Fibroblast of gingiva (primary cell): ENCODE measurements at places on chromosomes 3 and 15.

- DNase-seq: no peak
Observed at GRCh38 chr3:100333970-100334487, 528 bp upstream of the NIT2 start.

GRCh38 chr3:102410616-102411015 lies 24.2 kb upstream of the ZPLD1 start:
- DNase-seq: no peak

DNA sequence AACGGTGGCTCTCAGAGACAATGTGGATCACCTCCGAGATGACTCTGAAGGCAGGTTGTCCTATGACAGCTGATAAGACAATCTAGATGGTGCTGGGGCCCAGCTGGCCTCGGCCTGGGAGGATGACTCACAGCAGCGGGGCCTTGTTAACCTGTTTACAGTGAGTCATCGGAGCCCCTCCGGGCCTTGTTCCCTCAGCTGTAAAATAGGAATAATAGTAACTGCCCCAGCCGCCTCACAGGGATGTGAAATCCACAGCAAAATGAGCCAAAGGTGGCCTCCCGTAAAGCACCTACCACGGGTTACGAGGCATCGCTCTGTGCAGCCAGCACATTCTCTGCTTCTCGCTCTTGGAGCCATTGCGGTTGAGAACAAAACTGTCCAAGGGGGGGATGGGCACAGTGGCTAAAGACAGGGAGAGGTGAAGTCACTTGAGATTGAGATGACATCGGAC lies 88.6 kb upstream of the RASGRF1 start:
- no peak for DNase-seq

- DNase-seq: peak; percentile 73
Observed at GRCh38 chr3:172516318-172517214, 6.7 kb downstream of the TNFSF10 start.

DNA sequence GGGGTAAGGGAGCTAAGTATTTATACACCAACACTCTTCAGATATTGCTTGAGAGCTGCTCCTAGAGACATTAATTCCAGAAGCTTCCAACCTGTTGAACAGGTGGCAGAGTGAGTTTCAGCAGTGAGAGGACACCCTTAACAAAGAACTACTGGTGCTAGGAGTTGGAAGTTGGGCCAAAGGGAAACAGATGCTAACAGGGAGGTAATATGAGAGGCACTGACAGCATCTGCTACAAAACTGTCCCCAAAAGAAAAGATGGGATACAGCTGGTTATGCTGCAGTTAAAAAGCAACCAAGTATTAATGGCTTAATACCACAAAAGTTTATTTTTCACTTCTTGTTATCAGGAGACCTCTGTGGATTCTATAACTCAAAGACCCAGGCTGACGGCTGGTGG lies 104.5 kb upstream of the SATB1 start:
- DNase-seq: no peak

GRCh38 chr3:40324621-40325020 lies 15.1 kb downstream of the EIF1B start:
- no peak for DNase-seq

GRCh38 chr3:155443815-155444214 lies 150.3 kb upstream of the STRIT1 start:
- DNase-seq: no peak

DNA sequence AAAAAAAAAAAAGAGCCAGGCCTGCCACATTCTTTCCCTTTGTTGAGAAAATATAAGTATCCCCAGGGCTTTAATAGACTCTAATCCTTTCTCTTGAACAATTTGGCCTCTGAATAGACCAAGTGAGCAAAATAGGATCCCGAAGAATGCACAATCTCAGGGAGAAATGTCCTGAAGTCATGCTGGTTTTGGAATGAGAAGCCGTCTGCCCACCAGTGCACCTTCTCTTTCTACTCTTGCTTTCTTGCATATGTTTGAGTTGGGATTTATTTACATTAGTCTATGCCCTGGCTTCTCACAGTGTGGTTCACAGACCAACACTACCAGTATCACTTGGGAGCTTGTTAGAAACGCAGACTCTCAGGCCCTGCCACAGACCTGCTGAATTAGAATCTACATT lies 153.0 kb downstream of the ZNF621 start:
- DNase-seq: no peak

GRCh38 chr3:109242187-109242523 lies 74.2 kb downstream of the DPPA2 start:
- DNase-seq: no peak

DNA sequence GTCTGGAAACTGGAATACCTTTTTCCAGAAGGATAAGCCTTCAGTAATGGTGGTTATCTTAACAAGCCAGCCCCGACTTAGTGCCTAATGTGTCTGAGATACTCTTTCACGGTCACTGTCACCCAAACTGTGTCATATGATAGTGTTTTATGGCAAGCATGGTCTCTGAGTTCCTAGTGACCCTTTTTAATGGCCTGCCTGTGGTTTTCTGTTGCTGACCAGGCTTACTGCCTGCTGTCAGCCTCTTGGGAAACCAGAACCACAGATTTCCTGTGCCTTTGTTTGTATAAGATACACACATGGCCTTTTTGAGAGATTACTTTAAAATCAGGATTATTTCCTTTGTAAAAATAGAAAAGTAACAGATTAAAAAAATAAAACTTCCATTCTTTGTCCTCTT lies 22.4 kb downstream of the HPS3 start:
- peak; percentile 42 for DNase-seq

DNA sequence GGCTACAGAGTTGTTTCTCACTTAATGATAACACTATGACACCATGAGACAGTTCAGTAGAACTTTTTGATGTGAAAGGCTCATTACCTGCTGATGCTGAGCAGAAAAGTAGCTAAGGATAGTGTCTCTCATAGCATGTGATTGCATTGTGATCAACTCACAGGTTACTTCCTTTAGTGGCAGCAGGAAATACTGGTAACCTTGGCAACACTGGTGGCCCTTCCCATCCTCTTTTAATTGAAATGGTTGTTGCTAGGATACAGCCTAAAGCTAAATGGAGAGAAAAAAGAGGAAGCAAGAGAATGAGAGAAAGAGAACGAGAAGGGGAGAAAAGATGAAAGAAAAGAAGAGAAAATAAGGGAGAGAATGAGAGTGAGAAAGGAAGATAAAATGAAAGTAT lies 204.7 kb upstream of the GAP43 start:
- no peak for DNase-seq

DNA sequence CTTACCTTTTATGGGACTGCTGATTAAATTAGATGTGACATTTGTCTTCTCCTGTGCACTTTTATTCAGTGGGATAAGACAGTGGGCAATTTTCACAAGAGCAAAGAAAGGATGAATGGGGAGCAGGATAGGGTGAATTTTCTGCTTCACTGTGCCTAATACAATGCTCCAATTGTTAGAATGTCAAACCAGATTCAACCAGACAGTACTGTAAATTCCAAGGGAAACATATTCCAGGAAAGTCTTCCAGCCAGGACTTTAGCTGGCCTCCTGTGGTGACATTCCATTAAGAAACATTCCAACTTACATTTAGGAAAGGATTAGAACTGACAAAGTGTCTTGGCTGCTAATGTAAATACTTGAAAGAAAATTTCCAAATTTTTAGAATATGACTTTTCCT lies 100.1 kb upstream of the PROK2 start:
- DNase-seq: no peak

GRCh38 chr3:4809922-4810321 lies 169.3 kb upstream of the BHLHE40 start:
- no peak for DNase-seq

DNA sequence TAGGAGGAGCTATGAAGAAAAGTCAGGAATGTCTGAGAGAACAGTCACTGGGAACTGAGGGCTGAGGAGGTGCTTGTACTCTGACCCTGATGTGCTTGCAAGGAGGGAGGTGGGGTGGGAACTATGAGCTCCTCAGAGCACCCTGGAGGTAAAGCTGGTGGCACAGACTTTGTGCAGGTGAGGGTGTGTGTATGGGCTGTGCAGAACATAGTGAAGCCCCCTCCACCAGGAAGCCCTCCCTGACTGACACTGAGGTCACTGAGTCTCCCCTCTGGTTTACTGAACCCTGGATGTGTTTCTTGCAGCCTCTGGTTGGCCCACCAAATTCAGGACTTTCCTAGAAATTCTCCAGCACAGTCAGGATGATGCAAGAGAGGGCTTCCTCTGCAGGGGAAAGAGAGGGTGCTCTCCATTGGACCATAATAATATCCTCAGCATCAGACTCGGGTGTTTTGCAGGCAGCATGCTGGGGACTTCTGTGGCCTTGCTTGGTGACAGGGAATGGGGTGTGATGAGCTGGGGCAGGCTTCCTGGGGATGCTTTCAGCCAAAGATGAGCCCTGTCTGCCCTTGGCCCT lies 1.5 kb upstream of the ISLR start:
- no peak for DNase-seq

GRCh38 chr3:172106989-172107388 lies 67.6 kb downstream of the FNDC3B start:
- DNase-seq: no peak

DNA sequence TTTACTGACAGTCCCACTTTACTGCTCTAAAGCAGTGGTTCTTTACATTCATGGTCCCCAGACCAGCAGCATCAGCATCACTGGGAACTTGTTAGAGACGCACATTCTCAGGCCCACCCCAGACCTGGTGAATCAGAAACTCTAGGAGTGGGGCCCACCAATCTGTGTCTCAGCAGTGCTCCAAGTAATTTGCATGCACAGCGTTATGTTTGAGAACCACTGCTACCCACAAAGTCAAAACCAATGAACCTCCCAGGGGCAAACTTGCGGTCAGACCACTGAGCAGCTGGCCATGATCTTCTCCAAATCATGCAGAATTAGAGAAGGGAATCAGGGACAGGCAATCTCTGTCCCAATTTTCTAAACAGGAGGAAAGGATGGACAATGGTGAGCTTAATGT lies 58.5 kb downstream of the ST8SIA2 start:
- DNase-seq: no peak

DNA sequence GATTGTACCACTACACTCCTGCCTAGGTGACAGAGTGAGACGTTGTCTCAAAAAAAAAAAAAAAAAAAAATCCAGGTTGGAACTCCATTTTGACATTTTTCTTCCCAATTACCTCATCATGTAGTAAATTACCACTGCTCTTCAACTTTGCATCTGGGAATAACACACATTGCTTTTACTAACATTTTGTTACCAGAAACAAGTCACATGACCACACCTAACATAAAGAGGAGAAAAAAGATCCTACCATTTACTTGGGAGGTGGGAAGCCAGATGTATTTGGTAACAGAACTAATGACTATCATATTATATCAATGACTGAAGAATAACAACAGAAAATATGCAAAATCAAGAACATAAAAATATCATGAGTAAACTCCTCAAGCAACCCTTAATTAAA lies 49.6 kb downstream of the ULK4 start:
- DNase-seq: no peak

DNA sequence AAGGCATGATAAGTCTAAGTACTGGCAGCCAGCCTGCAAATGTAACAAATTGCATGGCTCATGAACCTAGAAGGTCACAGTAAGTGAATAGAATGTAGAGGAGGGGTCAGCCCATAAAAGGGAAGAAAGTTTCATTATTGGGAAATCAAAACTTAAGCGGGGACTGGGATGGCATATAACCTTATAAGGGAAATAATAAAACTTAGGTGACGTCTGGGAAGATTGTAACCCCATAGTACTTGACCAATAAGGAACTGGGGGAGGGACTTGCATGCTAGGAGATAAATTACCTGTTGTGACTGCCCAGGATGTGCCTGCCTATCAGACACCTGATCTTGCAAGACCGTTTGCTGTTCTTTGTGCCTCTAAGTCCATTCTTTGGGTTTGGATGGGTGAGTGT lies 28.1 kb upstream of the MCTP2 start:
- DNase-seq: no peak

GRCh38 chr3:6250167-6250566 lies 610.7 kb upstream of the GRM7 start:
- DNase-seq: no peak

DNA sequence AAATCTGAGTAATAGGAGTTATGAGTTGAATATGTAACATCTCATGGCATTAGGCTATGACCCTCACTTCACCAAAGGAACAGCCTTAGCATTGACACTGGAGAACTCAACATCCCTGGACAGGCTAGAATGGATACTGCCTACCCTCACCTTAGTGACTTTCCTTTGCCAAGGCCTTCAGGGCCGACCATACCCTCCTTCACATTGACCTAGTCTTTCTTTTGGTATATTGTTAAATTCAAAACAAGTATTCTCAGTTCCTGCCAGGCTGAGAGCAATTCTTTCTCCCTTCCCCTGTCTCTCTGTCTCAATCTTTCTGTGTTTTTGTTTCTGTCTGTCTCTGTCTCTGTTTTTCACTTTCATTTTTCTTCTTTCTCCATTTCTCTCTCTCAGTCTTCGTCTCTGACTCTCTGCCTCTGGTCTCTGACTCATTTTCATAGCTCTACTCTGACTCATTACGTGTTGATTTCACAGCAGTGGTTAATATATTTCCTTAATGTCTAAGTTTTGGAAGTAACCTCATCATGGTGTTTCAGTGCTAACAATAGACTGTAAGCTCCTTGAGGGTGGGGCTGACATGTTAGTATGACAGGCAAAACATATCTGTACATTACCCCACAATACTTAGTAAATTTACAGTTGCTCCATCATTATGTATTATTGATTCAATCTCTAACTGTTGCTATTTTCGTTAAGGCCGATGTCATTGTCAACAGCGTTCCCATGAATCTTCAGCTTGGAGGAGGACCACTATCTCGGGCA lies 32.5 kb downstream of the PARP15 start:
- DNase-seq: peak; percentile 46

DNA sequence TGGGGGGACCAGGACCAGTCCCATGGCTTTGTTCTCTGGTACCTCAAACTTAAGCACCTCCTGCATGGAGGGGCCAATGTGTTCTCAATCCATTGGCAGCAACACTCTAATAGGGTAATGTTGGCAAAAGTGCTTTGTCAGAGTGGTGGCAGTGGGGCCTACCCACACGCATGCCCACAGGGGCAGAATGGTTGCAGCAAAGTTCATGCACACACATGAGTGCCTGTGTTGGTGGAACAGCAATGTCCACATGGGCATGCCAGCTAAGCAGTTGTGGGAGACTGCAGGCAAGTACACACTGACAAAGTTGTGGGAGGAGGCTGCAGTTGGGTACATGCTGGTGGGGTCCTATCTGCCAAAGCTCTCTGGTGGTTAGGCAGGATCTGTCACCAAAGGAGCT lies 645.2 kb downstream of the ZNF385D start:
- DNase-seq: no peak

GRCh38 chr3:131794766-131795388 lies 239.9 kb downstream of the CPNE4 start:
- peak; percentile 43 for DNase-seq

DNA sequence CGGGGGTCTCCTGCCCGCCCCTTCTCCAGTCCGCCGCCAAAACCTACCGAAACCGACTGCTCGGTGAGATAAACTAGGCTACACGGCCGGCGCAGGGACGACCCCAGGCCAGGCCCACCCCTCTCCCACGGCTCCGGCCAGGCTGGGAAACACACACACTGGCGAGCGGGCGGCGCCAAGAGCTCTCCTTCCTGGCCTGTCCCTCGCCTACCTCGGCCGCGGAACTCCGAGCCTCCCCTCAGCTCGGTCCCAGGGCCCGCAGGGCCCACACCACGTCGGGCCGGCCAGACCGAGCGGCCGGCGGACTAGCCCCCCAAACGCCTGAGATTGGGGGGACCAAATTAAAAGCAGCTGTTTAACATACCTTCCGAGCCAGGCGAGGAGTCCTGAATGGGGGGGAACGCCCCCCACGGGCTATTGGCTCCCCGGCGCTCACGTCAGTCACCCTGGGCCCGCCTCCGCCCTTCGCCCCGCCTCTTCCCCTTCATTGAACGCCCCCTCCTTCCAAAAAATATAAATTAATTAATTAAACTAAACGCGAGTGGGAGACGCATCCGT lies 4.0 kb upstream of the SIN3A start:
- DNase-seq: peak; percentile 77

- DNase-seq: no peak
Observed at GRCh38 chr3:69216981-69217380, 94.6 kb upstream of the LMOD3 start.
